ENCODE measurements at places on chromosomes 2 and 18.

DNA sequence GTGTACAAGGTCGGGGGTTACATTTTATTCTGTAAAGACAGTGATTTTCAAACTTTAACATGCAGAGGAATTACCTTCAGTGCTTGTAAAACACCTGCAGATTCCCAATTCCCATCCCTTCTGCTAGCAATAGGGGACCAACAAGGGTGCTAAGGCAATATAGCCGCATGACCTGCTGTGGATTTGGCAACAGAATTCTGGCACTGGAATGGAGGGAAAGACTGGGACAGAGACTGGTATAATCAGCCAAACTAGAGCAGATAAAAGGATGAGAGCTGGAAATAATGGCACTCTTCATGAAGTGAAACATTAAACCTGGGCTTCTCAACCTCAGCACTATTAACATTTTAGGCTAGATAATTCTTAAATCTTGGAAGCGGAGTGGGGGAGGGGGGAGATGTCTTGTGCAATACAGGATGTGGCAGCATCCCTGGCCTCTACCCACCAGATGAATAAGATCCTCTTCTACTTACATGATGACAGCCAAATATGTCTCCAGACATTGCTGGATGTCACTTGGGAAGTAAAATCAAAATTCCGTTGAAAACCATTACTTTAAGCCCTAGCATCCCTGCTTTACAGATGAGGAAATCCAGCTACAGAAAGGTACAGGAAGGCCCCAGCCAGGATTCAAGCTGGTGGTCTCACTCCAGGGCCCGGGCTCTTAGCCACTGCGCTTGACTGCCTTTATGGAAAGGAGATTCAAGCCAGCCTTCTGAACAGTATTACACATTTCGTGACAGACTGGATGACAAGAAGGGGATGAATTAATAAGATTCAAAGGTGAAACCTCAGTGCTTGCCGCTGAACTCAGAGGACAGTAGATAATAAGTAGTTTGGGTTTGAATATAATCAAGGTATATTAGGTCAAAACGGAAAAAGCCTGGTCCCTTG, 1.7 kb downstream of the EVA1A start:
- DNase-seq, result no peak

- DNase-seq, result no peak
These were observed 204.7 kb upstream of the UBE2E3 start for GRCh38 chr2:180775711-180776110.

DNA sequence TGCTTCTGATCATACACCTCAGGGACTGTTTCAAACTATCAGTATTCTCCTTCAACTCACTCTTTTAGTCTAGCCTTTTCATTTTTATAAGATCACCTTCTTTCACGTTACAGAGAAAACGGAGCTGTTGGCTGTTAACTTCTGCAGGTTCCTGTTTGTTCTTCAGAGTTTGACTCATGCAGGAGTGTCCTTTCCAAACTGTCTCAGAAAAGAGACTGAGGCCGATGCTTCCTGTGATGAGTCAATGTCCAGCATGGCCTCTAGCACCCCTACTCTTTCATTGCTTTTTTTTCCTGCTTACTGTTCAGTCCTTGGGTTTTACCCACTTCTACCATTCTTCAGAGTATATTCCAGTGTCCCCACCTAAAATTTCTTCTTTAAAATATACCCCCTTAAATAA, 240.8 kb upstream of the RGPD4 start:
- DNase-seq, result no peak

DNA sequence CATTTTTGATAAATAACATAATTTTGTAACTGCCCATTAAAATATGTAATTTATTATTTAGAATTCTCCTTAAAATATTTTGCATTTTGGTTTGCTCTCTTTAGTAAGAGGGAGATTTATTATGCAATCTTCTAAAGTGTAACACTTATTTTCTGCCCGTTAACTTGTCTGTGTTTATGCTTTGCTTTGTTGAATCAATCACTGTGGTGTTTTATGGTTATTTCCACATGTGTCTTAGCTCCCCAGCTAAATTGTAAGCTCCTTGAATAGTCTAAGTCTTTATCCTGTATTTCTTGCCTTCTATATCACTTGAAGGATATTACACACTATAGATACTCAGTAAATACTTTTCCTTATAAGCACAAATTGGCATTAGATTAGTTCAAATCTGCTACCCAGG, 166.6 kb upstream of the SPRED2 start:
- no peak for DNase-seq

DNA sequence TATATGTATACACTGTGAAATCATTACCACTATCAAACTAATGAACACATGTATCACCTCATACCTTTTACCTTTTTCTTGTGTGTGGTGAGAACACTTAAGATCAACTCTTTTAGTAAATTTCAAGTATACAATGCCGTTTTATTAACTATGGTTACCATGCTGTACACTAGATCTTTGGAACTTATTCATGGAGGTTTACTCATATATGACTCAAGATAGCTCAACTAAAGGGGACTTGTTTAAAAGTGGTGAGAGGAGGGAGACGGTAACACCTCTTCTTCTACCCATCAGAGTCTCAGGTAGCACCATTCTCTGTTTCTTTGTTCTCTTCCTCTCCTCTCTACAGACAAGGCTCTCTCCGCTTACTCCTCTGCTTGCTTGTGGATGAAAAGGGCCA, 36.1 kb upstream of the TMEM178A start:
- DNase-seq, result no peak

DNA sequence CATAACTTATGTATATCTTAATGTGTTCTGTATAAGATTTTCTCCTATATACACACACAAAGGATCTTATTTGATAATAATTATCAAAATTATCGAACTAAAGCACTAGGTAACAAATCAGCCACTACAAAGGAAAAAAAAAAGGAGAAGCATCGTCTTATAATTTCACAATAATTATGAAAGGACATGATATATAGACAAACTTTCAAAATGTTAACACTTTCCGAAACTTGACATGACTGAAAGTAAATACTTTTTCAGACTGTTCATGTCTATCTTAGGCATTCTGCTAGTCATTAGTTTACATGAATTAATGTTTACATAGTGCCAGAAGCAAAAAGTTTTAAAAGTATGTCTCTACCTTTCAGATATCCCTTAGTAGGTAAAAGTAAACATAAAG, 7.3 kb upstream of the NR4A2 start:
- DNase-seq, result no peak

DNA sequence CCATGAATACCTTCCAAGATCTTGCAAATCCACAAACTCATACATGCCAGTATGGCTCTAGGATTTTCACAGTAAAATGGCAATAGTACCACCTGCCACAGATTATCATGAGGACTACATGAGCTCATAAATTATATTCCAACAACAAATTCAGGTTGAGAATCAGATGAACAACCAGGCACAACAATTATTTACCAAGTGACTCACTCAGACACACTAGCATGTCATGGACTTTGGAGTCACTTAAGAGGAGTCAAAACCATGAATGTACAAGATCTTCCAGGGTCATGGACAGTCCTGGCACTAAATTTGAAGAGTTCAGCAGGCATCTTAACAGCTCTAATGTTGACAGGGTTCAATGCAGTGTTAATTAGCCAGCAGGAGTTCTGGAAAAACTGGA, 34.4 kb upstream of the BZW1 start:
- no peak for DNase-seq

DNA sequence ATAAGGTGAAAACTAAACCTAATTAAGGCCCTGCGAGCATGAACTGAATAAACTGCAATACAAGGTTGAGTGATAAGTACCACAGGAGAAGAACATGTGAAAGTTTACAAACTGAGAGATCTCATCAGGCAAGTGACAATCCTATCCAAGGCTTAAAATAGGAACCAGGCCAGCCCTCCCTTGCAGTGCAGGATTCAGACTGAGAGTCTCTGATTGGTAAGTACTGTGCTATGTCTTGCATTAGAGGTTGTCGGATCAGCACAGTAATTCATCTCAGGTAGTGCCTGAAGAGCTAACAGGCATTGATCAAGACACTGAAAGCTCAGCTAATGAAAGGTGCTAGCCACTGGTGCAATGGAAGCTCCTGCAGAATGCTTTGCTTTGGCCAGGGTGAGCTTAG, 801.7 kb upstream of the ID2 start:
- no peak for DNase-seq

DNA sequence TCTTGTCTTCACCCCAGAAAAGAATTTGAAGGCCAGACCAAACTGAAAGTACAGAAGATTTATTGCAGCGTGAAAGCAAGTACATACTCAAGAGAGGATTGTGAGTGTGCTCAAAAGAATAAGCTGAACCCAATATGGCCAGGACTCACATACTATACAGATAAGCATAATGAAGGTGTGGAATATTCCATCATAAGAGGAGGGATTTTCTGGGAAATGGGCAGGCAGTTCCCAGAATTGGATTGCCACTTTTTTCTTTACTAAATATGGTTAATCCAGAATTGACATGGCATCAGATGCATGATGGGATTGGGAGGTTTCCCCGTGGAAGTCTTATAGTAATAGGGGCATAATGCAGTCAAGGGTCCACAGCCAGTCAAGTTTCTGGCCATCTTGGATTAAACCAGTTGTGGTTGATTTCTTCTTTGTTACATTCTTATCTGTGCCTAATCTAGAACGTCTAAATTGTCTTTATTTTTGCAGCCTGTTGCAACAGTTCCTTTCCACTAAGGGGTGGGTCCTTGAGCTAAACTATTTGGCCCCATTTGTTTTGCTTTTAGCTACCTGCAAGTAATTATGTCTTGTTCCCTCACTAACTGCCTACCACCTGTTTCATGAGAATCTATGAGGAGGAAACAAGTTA, 9.0 kb downstream of the SP140L start:
- DNase-seq, result no peak

GRCh38 chr2:224820283-224820991, 104.3 kb upstream of the CCDC195 start:
- DNase-seq, result no peak

- DNase-seq, result no peak
These were observed 22.0 kb downstream of the GPC1 start for GRCh38 chr2:240457223-240458043.

GRCh38 chr2:28976584-28976983, 4.5 kb upstream of the TOGARAM2 start:
- DNase-seq, result no peak

DNA sequence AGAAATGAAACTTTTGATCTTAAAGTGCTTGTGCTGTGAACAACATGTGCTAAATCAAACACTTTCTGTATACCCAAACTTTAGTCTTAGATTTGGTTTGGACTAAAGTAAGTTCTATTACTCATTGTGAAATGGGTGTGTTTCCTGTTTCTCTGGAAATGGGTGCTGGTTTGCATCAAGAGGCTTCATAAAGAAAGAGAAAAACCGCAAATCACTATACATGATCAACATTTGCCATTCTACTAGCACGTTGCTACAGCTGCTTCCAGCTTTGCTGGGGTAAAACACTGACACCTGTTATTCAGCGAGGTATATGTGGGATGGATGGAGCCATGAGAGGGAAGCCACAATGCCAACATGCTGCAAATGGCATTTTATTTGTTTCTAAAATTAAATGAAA, 547.0 kb upstream of the ACVR2A start:
- DNase-seq, result no peak

GRCh38 chr2:8643250-8643995, 38.4 kb upstream of the ID2 start:
- DNase-seq, result peak; percentile 19

GRCh38 chr18:49514577-49514976, 27.5 kb upstream of the C18orf32 start:
- DNase-seq, result no peak

GRCh38 chr2:219073413-219074129, 12.8 kb upstream of the IHH start:
- DNase-seq, result no peak

DNA sequence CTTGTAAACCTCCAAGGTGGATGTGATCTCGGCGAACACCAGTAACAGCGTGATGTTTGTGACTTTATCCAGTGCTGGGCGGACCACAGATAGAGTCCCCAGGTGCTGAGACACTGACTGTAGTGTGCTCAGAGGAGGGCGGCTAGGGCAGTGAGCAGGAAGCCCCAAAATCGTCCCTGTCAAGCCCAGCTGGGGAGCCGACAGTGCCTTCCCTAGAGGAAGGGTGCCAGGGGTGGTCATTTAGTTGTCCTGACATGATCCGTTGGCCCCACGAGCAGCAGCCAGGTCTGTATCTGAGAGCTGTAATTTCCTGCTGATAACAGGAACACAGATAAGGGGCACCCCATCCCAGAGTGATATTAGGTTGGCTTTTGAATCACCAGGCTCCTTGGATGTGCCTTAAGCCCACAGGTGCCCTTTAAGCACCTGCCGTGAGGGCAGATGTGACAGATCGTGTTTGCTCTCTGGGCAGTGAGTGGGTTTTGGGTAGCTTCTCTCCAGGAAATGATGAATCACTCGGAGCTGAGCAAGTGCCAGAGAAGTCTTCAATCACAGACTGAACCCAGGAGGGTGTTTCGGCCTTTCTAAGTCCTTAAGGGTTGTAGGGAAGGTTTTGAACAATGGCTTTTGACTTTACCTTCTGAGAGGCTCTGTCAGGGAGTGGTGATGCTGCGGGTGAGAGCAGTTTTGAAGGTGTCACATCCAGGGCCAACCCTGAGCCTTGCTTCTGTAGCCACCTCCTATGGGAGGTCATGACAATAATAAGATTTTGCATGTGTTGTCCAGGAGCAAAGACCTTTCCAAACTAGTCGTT, 7.7 kb downstream of the LPIN1 start:
- DNase-seq, result no peak

GRCh38 chr18:10020171-10020570, 106.4 kb downstream of the VAPA start:
- DNase-seq, result no peak

DNA sequence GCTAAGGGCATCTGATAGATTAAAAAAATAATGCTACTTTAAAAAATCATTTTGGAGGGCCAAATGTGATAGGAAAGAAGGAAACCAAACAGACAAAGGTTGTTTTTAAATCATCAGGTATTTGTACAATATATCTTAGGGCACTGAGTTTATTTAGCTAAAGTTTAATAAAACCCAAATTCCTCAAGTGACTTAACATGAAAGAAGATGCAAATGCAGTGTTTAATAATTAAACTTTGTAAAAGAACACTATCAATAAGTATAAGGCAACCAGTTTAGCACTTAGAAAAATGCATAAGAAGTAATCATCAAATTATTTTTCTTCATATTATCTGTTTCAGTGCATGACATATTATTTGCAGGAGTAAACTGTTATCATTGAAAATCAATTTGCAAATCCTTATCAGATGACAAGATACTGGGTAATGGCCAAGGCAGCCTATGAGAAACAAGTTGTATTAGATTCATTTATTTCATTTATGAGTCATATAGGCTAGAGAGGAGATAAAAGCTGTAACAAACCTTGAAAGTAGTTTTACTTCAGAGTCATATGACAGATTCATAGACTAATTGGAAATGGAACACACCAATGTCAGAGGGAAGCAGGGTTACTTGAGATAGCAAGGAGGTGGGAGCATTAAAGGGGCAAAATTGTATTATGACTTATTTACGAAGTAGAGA, 165.5 kb downstream of the GCA start:
- no peak for DNase-seq

DNA sequence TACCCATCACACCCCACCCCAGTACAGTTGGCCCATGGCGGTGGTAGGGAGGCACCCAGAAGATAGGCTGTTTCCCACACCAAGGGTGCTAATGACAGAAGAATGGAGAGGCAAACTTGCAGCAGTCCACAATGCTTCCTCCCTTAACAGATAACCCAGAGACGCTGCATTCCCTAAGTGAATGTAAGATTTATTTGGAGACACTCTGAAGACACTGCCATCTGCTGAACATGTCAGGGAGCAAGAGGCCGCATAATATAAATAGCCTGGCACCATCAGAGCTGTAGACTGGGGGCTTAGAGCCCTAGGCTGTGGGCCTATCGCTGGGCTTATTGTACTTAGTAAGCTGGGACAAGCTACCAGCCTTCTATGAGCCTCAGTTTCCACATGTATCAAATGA, 2.2 kb upstream of the IWS1 start:
- DNase-seq, result no peak
